A172 (cell line): ENCODE measurements at places on chromosomes 6 and 20. TPM values are rescaled to one million over a fixed set of nuclear protein-coding genes. Genes with fewer than 3 reads are reported as not detected.

DNA sequence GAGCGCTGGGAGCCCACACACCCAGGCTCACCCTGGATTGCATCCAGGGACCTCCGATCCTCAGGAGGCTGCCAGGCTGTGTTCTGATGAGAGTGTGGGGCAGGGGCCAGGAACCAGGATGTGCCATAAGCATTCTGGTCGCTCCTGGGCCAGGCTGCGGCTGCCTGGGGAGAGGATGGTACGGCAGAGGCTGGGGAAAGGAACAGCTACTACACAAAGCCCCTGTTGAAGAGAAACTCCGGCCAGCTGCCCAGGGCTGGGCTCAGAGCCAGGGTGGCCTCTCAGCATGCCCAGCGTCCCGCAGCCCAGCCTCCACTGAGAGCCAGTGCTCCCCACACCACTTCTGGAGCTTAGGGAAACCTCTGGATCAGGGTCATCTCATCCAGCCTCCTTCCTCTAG, 21.7 kb upstream of the OCSTAMP start:
- no peak for DNase-seq

GRCh38 chr20:20582734-20583133, 129.7 kb downstream of the RALGAPA2 start:
- DNase-seq = no peak

- DNase-seq = peak; percentile 30
These were observed 50.5 kb downstream of the HLA-A start for GRCh38 chr6:29992807-29993206.

Gene CLVS2
- total RNA-seq = not detected in 2 replicates

GRCh38 chr6:119002069-119002468, 67.1 kb upstream of the MCM9 start:
- DNase-seq = no peak

DNA sequence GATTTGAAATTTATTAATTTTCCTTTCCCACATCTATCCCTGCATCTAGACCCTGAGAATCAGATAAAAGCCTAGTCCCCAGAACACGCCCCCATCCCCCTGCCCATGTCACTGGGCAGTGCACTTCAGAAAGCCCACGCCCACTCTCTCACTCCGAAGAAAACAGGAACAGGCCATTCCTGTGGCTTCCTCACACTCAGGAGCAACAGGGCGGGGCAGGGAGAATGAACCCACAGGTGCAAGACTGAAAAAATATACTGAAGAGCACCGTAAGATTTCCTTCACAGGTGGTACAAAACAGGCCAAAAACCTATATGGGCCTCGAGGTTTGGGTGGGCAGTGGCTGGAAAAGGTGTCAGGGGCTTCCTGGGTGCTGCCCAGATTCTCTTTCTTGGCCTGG, 3.4 kb downstream of the OXT start:
- no peak for DNase-seq

Gene ANKRD66
- not detected in 2 replicates for total RNA-seq

Gene TRIM40
- total RNA-seq = not detected in 2 replicates

Gene ENPP1
- 5.0 and 5.6 TPM in 2 replicates for total RNA-seq

Gene KCNK15
- total RNA-seq = 0.62 TPM in 1 of 2 replicates, not detected in the other

Gene PSMB1
- total RNA-seq = 628 and 675 TPM in 2 replicates

Gene SIRPB1
- total RNA-seq = 0.55 and 0.74 TPM in 2 replicates

DNA sequence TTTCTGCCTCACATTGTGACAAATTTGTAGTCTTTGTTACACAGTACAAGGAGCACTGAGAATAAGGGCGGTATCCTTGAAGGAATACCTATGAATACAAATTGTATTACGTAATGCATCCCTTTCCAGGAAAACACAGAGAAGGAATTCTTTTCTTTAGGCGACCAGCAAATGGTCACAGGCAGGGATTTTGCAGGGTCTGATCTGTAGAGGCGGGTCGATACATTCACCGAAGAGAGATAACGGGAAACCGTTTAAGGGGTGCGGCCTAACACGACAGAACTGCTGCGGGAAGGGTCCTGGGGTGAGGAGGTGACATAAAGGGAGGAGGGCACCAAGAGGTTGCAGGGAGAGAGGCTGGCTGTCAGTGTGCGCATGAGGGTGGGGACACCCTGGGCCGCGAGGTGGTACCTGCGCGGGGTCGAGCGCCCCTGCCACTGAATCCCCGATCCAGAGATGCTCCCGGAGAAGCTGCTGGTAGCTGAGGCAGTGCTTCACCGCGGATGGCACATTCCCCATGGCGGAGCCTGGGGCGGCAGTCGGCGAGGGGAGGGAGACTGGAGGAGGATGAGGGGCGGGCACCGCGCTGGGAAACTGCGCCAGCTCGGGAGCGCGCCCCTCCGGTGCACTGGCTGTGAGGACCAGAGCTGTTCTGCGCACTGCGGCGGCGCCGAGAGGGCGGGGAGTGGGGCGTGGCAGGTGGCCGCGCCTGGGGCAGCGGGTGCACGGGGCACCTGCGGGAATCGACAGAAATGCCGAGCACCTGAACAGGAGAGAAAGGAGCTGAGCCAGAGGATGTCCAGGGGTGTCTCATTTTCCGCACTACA, at the start of gene HMGCLL1:
Gene HMGCLL1 (minus strand): TSS at position 656 of the 827 bp plus-strand sequence. CDS start 137 bp downstream, at position 519.
- DNase-seq = no peak

Gene SIM1
- not detected in 2 replicates for total RNA-seq

DNA sequence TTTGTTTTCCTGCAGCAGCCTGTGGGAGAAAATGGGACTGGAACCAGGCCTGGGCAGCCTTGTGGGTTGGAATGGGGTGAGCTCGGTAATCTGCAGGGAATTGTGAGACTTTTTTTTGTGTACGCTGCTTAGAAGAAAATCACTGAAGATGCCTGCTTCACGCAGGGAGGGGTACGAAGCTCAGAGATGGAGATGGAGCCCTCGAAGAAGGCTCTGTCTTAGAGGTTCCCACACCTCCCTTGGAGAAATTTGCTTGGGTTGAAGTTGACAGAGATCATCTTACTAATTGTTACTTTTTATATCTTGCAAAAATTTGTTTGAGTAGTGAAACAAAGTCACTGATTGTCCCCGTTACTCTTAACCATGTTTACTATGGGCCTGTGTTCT, 894 bp downstream of the PYGB start:
- no peak for DNase-seq

Gene FAM83D
- total RNA-seq = 83.9 and 103 TPM in 2 replicates

DNA sequence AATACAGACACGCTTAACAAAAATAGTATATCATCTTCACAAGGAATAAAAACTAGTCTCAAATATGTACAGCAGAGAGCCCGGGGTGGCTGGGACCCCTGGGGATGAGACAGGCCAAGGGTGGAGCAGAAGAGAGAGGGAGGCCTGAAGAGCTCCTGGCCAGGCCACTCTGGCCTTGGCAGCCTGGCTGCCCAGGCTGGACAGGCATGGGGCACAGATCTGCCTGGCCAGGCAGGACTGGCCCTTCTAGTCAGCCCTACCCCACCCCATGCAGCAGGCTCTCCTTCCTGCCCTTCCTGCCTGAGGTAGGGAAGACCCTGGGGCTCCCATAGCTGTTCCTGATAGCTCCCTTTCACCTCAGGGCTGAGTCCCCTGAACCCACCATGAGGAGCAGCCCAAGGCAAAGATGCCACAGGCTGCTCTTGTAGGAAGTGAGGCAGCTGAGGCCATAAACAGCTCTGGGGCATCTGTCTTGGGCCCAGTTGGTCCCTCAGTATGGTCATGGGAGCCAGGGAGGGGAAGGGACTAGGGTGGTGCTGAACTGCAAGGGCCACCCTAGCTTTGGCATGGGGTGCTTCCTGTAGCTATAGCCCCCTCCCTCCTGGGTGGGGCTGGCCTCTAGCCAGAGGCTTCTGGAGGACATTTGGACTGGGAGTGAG, 27.1 kb downstream of the COX4I2 start:
- DNase-seq = no peak

Gene SLPI
- total RNA-seq = 0.33 TPM in 1 of 2 replicates, not detected in the other

- no peak for DNase-seq
These were observed 562.7 kb upstream of the NRSN1 start for GRCh38 chr6:23563323-23563722.

Gene FYN
- total RNA-seq = 26.0 and 26.6 TPM in 2 replicates

DNA sequence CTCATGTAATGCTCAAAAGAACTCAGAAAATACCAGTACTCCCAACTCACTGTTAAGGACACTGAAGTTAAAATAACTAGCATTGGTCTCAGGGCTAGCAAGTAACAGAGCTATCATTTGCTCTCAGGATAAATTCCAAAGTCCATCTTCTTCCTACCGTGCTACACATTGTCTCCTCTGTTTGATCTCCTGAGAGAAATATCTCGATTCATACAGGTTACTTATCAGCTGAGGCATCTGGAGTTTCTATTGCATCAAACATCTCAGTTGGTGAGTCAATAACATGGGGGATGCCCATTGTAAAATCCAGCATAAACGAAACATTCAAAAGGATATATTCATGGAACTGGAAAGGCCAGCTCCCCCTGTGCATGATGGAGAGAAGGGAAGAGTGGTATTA, 147.4 kb downstream of the BACH2 start:
- no peak for DNase-seq

DNA sequence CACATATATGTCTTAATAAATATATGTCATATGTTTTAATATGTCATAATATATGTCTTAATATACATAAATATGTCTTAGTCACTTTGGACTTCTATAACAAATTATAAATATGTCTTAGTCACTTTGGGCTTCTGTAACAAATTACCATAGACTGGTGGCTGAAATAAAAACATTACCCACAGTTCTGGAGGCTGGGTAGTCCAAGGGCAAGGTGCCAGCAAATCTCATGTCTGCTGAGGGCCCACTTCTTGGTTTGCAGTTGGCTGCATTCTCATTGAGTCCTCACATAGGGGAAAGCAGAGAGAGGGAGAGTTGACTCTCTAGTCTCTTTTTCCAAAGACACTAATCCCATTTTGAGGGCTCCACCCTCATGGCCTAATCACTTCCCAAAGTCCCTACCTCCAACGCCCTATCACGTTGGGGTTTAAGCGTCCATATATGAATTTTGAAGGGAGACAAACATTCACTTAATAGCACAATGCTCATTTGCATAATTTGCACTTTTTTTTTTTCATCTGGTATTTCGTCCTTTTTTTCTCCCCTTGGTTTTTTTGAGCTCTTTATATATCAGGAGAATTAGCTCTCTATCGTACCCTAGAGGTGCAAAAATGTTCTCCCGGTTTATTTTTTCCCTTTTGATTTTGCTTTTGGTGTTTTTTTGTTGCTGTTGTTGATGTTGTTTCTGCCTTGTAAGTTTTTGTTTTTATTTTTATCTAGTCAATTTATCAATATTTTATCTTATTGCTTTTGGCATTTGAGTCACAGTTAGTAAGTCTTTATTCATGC, 266.4 kb downstream of the PLCB1 start:
- no peak for DNase-seq

DNA sequence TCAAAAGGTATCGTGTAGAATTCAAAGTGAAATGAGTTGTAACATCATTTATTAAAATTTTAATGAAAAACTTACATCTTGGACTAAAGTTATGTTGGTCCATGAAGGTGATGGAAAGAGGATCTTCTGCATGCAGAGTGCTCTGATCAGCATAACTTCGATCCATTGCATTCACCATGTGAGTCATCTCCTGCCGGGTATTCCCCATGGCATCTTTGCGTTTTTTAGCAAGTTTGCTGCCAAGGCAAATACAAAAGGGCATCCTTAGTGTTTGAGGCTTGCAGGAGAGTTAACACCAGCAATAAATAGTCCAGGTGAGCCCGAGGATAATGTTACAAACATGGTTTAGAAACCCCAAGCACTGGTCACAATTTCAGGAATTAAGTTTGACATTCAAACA, 104.2 kb upstream of the THEMIS start:
- DNase-seq = no peak

GRCh38 chr6:90098001-90098531, 198.6 kb downstream of the BACH2 start:
- peak; percentile 80 for DNase-seq

- DNase-seq = no peak
These were observed 1.9 kb downstream of the FOXA2 start for GRCh38 chr20:22582386-22582963.

Gene GSTA2
- not detected in 2 replicates for total RNA-seq

Gene GTSF1L
- not detected in 2 replicates for total RNA-seq

DNA sequence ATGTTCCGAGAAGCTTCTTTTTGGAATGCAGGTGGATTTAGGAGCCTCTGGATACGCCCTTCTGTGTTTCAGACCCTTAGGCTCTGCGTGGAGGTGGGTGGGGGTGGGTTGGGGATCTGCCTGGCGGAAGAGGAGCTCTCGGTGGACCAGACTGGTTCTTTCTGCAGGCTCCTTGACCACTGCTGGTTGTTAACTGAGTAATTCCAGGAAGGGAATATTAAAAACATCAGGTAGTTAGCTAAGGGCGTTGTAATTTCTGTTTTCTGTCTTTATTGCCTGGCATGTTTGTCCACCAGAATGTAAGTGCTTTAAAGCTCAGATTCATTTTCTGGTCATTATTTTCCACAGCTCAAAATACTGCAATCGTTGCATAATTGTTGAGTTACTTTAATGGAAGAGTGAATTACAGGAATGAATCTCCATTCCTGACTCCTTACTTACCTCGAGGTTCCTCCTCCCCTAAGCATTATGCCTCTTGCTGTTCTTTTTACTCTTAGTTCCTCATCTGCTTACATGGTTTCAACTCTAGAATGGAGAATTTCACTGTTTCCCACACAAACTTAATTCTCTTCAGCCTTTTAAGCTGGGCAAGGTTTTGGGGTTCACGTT, 5.9 kb downstream of the CDYL start:
- no peak for DNase-seq

GRCh38 chr6:125188594-125189203, 35.1 kb downstream of the TPD52L1 start:
- no peak for DNase-seq

Gene PDE10A
- total RNA-seq = 12.1 and 13.9 TPM in 2 replicates

DNA sequence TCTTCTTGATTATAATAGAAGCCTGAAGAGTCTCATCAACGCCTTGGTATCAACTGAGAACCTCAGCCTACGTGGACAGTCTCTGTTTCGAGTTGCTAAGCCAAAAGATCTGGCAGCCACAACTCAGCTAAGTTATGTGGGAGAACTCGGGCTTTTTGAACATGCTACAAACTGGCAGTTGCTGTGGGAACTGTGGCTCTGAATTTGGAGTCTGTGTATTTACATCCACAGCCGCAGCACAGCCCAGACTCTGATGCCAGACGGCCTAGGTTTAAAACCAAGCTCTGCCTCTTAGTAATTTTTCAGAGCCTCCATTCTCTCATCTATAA, 35.8 kb downstream of the RIPOR2 start:
- no peak for DNase-seq

DNA sequence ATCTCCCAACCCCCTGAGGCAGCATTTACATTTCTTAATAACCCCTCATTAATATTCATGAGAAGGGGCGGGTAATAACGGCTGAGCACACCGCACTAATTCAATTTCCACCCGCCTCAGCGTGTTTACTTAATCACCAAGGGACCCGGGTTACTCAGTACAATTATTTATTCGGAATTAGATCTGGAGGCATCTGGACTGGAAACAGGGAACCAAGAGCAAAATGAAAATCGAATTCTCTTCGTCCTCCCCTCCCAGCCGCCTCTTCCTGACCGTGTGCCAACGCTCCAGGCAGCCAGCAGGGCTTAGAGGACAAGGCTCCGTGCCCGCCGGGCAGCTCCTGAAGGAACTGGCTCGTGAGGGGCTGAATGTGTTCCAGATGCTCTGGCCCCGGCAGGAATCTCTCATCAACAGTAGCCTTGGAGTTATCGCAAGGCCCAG, 23.5 kb upstream of the CTNNBL1 start:
- no peak for DNase-seq

- DNase-seq = no peak
These were observed 150.8 kb upstream of the TMEM170B start for GRCh38 chr6:11386726-11387125.

Gene WFDC2
- total RNA-seq = not detected in 2 replicates

Gene PSORS1C2
- total RNA-seq = not detected in 2 replicates

GRCh38 chr6:16735014-16735413, 26.2 kb downstream of the ATXN1 start:
- no peak for DNase-seq

Gene CLIC5
- not detected in 2 replicates for total RNA-seq

Gene CCDC167
- 53.8 and 96.5 TPM in 2 replicates for total RNA-seq
